Colonic mucosa (tissue), 4 donors: ENCODE measurements at places on chromosomes 2 and 18. TPM values are rescaled to one million over a fixed set of nuclear protein-coding genes. Genes with fewer than 3 reads are reported as not detected.

- no peaks in the 10 kb centered on the region for H3K36me3 ChIP-seq
- H3K4me1 ChIP-seq: no peaks in the 10 kb centered on the region
- H3K27me3 ChIP-seq: peaks cover 49% of the 10 kb centered on the region
These were observed 2.7 kb downstream of the CXCR4 start for GRCh38 chr2:136115183-136115761.

Gene TBR1
- not detected for total RNA-seq

Gene CASP8
- total RNA-seq: 25.5 TPM

DNA sequence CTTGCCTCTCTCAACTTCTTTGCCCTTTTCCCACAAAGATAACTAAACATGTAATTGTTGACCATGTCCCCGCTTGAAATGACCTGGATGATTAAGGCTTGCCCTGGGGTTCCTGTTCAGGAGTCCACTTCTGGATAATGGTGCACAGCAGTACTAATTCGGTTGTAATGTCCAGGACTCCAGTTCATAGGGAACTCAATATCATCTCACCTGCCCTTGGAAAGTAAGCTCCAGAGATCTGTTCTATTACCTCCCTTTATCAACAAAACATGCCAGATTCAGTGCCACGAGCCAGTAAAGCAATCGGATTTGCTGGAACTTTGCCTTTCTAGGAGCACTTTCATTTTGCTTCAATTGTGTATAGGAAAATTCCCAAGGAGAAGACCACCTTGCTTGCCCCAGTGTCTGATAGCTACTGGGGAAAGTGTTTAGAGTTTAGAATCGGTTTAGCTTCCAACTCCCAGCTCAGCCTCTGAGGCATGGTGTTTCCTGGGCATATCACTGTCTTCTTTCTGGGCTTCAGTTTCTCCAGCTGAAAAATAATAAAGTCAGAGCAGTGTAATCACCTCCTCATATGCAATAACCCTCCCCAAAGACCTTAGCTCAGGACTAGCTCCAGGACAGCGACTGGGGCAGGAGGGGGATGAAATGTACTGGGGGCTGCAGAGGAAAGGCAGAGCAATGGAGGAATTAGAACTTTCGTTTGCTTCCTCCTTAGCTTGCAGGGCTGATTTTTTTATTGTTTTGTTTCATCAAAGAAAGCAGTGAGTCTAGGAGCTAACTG lies 162.6 kb upstream of the CYRIA start:
- no peaks in the 10 kb centered on the region for H3K4me1 ChIP-seq
- no peaks in the 10 kb centered on the region for H3K27me3 ChIP-seq
- H3K4me3 ChIP-seq: no peak overlapping the region
- no peak for DNase-seq
- no peaks in the 10 kb centered on the region for H3K36me3 ChIP-seq
- H3K27ac ChIP-seq: no peak overlapping the region

Gene ERFE
- 0.50 TPM for total RNA-seq

DNA sequence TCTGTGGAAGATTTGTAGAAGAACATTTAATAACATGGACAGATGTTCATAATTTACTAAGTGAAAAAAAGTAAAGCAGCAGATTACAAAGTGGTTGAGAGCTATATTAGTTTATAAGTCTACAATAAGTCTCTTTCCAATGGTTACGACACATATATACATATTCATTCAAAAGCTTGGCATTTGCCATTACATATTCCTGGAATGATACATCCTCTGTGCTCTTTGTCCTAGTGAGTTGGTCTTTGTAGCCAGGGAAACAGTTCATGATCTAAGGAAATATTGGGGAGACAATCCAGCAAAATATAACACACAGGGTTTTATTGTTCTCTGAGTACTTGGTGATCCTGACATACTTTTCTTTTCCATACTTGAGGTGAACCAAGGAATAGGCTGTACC lies 32.5 kb upstream of the SOS1 start:
- no peaks in the 10 kb centered on the region for H3K27me3 ChIP-seq
- DNase-seq: no peak
- no peak overlapping the region for H3K27ac ChIP-seq
- H3K36me3 ChIP-seq: no peaks in the 10 kb centered on the region

DNA sequence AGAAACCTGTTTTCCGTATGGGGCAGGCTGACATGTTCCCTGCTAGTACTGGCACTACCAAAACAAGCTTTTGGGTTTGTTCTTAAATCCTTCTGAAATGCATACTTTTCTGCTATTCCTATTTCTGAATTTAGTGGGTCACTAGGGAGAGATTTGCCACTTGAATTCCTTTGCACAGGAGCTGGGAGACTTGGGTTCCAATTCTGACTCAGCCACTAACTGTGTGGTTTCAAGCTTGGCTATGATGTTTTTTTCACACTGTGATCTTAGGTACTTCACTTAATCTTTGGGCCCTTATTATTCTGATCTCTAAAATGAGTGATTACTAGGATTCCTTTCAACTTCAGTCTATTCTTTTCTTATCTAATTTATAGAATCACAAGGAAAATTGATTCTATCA lies 105.5 kb downstream of the BCL11A start:
- no peaks in the 10 kb centered on the region for H3K4me1 ChIP-seq
- no peaks in the 10 kb centered on the region for H3K27me3 ChIP-seq

GRCh38 chr2:230893841-230894781 lies 29.4 kb downstream of the ITM2C start:
- no peaks in the 10 kb centered on the region for H3K36me3 ChIP-seq
- no peak overlapping the region for H3K27ac ChIP-seq
- H3K27me3 ChIP-seq: no peaks in the 10 kb centered on the region
- peak; percentile 24 for DNase-seq
- H3K4me3 ChIP-seq: no peak overlapping the region
- H3K4me1 ChIP-seq: peaks cover 8% of the 10 kb centered on the region

Gene MRO
- 0.05 TPM for total RNA-seq

- no peak overlapping the region for H3K4me3 ChIP-seq
- no peak overlapping the region for H3K27ac ChIP-seq
- no peak for DNase-seq
- no peaks in the 10 kb centered on the region for H3K36me3 ChIP-seq
These were observed 9.4 kb downstream of the C2orf42 start for GRCh38 chr2:70181363-70181956.

DNA sequence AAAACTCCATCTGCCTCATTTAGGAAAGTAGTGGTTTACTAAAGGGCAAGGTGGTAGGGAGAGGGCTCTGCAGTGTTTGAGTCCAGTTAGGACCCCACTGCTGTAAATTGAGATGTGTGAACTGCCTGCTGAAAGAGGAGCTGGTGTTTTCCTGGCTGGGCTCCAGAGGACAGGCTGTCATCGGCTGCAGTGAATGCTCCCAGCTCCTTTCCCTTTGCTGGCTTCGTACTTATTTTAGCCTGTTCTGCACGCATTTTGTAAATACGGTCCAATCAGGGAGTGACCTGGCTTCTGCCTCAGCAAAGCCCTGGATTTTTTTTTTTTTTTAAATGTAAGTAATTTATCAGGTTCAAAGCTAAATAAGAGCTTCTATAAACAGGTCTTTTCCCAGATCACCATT lies 37.5 kb downstream of the SLC4A3 start:
- no peaks in the 10 kb centered on the region for H3K27me3 ChIP-seq
- H3K4me3 ChIP-seq: no peak overlapping the region
- H3K36me3 ChIP-seq: no peaks in the 10 kb centered on the region
- no peak for DNase-seq
- H3K4me1 ChIP-seq: no peaks in the 10 kb centered on the region
- H3K27ac ChIP-seq: no peak overlapping the region

GRCh38 chr2:161321944-161322648 lies 13.9 kb downstream of the PSMD14 start:
- H3K4me1 ChIP-seq: no peaks in the 10 kb centered on the region
- no peak overlapping the region for H3K27ac ChIP-seq
- H3K36me3 ChIP-seq: no peaks in the 10 kb centered on the region
- no peak for DNase-seq
- H3K27me3 ChIP-seq: no peaks in the 10 kb centered on the region

- no peak overlapping the region for H3K27ac ChIP-seq
- no peak overlapping the region for H3K4me3 ChIP-seq
- H3K36me3 ChIP-seq: no peaks in the 10 kb centered on the region
- no peaks in the 10 kb centered on the region for H3K4me1 ChIP-seq
- no peaks in the 10 kb centered on the region for H3K27me3 ChIP-seq
- DNase-seq: no peak
These were observed 131.0 kb upstream of the ARL5A start for GRCh38 chr2:151959238-151959637.

DNA sequence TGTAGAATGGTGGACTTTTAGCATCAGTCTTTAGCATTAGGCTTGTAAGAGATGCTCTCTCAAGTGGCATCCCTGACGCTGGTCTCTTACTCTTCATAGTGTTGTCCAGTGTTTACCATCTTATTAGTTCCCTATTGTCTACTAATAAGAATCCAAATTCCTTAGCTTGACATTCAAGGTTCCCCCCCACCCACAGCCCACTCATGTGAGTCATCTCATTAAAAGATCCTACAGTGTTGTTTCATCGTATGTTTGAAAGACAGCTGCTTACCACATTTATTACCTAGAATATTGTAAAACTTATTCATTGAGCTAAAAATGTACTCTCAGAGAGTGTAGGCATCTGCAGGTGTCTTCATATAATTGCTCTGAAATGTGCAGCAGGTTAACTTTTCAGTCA lies 28.5 kb downstream of the EIF5B start:
- H3K4me1 ChIP-seq: no peaks in the 10 kb centered on the region
- no peaks in the 10 kb centered on the region for H3K27me3 ChIP-seq
- peaks cover 6% of the 10 kb centered on the region for H3K36me3 ChIP-seq
- H3K27ac ChIP-seq: no peak overlapping the region

DNA sequence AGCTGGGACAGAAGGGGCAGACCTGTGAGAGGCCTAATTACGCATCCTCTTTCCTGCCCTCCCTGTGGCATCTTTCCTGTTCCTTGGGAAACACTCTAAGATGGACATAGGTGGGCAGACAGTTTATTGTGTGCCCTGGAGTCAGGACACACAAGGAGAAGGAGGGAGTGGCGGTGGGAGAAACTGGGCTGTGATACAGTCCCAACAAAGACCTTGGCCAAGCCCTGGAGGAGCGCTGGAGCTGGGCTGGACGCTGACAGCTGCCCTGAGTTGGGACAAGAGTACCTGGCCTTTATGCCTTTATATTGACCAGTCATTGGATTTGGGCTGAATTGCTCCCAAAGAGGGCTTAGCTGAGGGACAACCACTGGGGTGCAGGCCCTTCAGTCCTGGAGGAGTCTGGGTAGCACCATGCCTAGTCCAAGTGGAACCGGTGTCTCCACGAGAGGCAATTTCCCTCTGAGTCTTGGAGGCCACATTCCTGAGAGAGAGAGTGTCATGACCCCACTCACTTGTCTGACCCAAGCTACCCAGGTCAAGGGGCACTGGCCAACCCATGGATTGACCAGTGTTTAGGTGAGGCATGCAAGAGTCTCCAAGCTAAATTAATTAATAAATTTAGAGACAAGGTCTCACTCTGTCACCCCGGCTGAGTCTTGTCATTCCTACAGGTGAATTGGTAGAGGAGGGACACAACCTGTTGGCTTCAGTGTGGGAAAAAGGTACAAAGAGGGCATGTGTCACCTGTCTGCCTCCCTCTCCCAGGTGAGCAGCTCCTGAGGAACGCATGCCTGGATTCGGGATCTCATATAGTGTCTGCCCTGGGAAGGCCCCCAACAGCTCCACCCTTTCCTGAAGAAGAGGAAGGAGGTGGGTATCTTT lies 107.1 kb upstream of the ST3GAL5 start:
- H3K4me3 ChIP-seq: no peak overlapping the region
- no peak for DNase-seq
- no peaks in the 10 kb centered on the region for H3K36me3 ChIP-seq
- no peak overlapping the region for H3K27ac ChIP-seq
- no peaks in the 10 kb centered on the region for H3K4me1 ChIP-seq

Gene CDCA7
- total RNA-seq: 75.8 TPM

DNA sequence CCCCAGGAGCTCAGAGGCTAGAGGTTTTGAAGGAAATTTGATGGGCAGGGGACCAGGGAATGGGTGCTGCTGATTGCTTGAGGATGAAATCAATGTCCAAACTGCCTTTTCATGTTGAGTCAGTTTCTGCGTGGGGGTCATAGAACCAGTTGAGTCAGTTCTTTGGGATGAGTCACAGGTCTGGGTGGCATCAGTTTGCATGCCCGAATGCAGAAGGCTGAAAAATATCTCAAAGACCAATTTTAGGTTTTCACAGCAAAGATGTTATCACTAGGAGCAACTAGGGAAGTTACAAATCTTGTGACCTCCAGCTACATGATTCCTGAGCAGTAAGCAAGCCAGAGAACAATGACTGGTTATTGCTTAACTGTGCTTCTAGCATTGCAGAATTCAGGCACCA lies 1135.1 kb upstream of the CRIM1 start:
- no peak overlapping the region for H3K27ac ChIP-seq
- H3K36me3 ChIP-seq: no peaks in the 10 kb centered on the region
- H3K27me3 ChIP-seq: no peaks in the 10 kb centered on the region
- H3K4me3 ChIP-seq: no peak overlapping the region

DNA sequence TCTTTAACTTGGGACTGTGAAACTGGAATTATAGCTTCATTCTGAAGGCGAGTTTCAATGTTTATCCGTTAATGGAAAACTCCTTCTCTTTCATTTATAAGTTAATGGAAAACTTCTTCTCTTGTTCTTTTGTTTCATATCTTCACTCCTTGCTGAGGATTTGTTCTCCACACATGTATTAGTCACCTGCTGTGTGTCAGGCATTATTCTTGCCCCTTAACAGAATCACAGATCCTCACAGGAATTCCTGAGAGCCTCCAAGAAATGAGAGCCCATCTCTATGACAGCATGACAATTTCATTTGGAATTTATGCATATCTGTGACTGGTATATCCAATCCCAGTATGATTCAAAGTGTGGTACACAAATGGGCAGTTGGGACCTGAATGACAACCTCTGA lies 545.8 kb downstream of the BCL11A start:
- no peaks in the 10 kb centered on the region for H3K36me3 ChIP-seq
- no peak overlapping the region for H3K4me3 ChIP-seq
- H3K27ac ChIP-seq: no peak overlapping the region
- DNase-seq: no peak
- H3K27me3 ChIP-seq: no peaks in the 10 kb centered on the region

Gene LOXHD1
- not detected for total RNA-seq

GRCh38 chr18:63205791-63206252 lies 113.7 kb downstream of the BCL2 start:
- H3K27me3 ChIP-seq: no peaks in the 10 kb centered on the region
- no peak for DNase-seq
- no peak overlapping the region for H3K4me3 ChIP-seq
- no peak overlapping the region for H3K27ac ChIP-seq
- peaks cover 9% of the 10 kb centered on the region for H3K4me1 ChIP-seq

Gene C2orf78
- not detected for total RNA-seq

GRCh38 chr18:59478591-59478990 lies 119.5 kb upstream of the LMAN1 start:
- no peaks in the 10 kb centered on the region for H3K36me3 ChIP-seq
- H3K27me3 ChIP-seq: no peaks in the 10 kb centered on the region
- no peaks in the 10 kb centered on the region for H3K4me1 ChIP-seq
- H3K4me3 ChIP-seq: no peak overlapping the region

GRCh38 chr18:69838620-69839411 lies 108.9 kb downstream of the CD226 start:
- H3K27ac ChIP-seq: no peak overlapping the region
- H3K36me3 ChIP-seq: no peaks in the 10 kb centered on the region
- no peak overlapping the region for H3K4me3 ChIP-seq
- no peaks in the 10 kb centered on the region for H3K4me1 ChIP-seq
- no peaks in the 10 kb centered on the region for H3K27me3 ChIP-seq

- H3K36me3 ChIP-seq: no peaks in the 10 kb centered on the region
- H3K4me1 ChIP-seq: no peaks in the 10 kb centered on the region
- no peak overlapping the region for H3K4me3 ChIP-seq
- no peak overlapping the region for H3K27ac ChIP-seq
- H3K27me3 ChIP-seq: no peaks in the 10 kb centered on the region
These were observed 2045.9 kb upstream of the CELF4 start for GRCh38 chr18:39611381-39612100.
